ENCODE measurements at places on chromosomes 11 and 22. TPM values are rescaled to one million over a fixed set of nuclear protein-coding genes. Genes with fewer than 3 reads are reported as not detected.
A peak's percentile ranks its signal among the peaks of the same experiment; 100 is the strongest.

GRCh38 chr11:128422576-128423370, 164.6 kb downstream of the ETS1 start:
- DNase-seq = no peak

DNA sequence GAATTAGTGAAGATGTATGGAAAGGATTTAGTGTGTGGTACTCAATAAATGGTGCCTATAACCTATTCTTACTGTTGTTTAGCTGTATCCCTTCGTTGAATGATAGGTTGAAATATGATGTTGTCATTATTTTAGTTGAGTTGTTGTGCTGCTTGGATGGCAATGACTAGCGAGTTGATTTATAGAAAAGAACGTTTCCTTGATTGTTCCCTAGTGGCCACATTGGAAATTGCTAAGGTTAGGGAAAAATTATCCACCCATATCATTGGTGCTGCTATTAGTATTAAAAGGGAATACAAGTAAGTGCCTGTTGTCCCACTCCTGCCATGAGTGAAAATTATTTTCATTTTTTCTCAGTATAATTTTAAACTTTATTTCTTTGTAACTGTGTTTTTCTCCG, 14.5 kb downstream of the EMSY start:
- peak; percentile 30 for DNase-seq

DNA sequence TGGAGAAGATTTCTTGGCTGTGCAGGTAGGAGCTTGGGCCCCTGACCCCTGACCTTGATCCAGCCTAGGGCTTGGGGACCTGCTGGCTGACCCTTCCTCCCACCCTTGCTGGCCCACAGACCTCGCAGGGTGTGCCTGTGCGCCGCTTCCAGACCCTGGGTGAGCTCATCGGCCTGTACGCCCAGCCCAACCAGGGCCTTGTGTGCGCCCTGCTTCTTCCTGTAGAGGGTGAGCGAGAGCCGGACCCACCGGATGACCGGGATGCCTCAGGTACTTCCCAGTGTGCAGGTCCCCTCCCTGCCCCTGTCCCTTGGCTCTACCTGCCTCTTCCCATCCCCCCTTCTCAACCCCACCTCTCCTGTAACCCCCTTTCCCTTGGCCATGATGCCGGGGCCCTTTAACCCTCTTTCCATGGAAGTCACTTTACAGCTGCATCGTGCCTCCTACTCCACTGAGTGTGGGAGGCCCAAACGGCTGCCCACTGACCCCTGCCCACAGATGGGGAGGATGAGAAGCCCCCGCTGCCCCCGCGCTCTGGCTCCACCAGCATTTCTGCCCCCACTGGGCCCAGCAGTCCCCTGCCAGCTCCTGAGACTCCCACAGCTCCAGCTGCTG, 3.8 kb downstream of the INPPL1 start:
- DNase-seq = no peak

GRCh38 chr11:68454767-68455166, 5.8 kb upstream of the PPP6R3 start:
- DNase-seq = no peak

GRCh38 chr11:34620820-34621792, at the start of gene EHF:
Gene EHF (plus strand): TSS chr11:34621093. CDS start chr11:34642631, 21,538 bp downstream.
- no peak for DNase-seq

- DNase-seq = no peak
Observed at GRCh38 chr22:19516378-19517170, 7.6 kb downstream of the CLDN5 start.

DNA sequence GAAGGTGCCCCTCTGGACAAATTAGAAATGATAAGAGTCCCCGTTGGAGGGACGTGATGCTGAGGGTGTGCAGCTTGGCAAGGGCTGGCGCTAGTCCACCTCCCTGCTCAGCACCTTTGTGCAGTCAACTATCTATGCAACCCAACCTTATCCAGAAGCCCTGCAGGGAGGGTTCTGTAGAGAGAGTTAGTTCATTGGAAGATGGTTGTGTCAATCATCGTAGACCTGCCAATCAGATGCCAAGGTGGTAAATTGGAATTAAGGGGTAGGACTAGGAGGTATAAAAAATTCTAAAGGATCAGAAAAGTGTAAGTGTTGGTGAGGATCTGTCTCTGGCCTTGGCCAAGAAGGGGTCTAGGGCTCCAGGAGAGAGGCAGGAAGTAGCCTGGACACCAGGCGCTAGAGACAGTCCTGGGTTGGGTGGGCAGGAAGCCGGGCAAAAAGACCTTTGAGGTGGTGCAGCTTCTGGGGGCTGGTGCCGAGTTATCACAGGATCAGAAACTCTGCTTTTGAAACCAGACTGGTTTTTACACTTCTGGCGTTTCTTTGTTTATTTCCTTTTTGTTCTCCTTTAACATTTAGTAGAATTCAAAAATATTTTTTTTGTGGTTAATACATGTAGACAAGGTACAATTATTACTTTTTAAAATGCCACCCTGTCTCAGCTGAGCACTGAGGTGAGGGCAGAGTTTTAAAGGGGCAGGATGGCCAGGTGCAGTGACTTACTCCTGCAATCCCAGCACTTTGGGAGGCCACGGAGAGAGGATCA, 1.6 kb downstream of the C1QTNF6 start:
- DNase-seq = peak; percentile 87

- DNase-seq = no peak
Observed at GRCh38 chr11:109606256-109606655, 184.3 kb downstream of the C11orf87 start.

GRCh38 chr11:14229472-14229871, 129.5 kb downstream of the RRAS2 start:
- no peak for DNase-seq

DNA sequence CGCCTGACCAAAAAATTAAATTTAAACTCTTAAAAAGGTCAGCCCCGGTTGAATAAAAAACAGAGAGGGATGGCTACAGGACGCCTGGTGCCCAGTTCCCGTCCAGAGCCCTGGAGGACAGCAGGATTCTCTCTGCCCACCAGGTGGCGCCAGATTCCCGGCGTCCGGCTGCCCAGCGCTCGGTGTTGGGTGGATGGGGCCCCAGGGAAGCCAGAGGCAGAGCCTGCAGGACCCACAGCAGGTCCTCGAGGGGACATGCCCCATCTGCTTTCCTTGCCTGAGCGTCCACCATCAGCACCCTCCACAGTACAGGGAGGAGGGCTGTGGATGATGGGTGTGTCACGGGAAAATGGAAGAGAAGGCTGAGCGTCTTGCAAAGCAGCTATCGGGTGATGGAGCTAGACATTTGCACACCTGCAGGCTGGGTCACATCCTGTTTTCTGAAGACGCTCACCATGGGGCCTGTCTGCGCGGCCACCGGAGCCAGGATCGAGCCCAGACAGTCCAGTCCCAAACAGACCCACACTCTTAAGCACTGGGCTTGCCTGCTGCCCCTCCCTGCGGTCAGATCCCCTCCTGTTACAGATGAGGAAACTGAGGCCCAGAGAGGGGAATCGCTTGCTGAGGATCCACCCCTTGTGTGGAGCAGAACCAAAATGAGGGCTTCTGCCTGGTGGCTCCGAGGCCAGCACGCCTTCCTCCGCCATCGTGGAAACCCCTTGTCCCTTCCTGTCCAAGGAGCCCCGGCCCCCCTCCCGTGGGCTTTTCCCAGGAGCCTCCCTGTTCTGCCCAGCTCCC, 18.5 kb upstream of the CBX7 start:
- peak; percentile 84 for DNase-seq

Gene TBX1
- 4.7 TPM for total RNA-seq

Gene UBQLN3
- total RNA-seq = not detected

Gene SORL1
- 0.95 TPM for total RNA-seq

Gene KCNA4
- total RNA-seq = not detected

Data from A673 (cell line).